HFFc6 (cell line): ENCODE measurements at places on chromosomes 2 and 18.

- no peak for DNase-seq
- H3K4me1 ChIP-seq = peaks cover 33% of the 10 kb centered on the region
- H3K4me3 ChIP-seq = no peak overlapping the region
- H3K27ac ChIP-seq = no peak overlapping the region
- H3K27me3 ChIP-seq = peaks cover 2% of the 10 kb centered on the region
Measured at GRCh38 chr2:67883316-67884087, 179.3 kb downstream of the C1D start.

GRCh38 chr2:195721042-195721441 is 64.0 kb downstream of the SLC39A10 start:
- H3K27ac ChIP-seq = no peak overlapping the region
- DNase-seq = no peak
- no peaks in the 10 kb centered on the region for H3K27me3 ChIP-seq
- peaks cover 5% of the 10 kb centered on the region; the same call in 1 of the 2 replicates for H3K36me3 ChIP-seq
- no peak overlapping the region for H3K4me3 ChIP-seq
- H3K4me1 ChIP-seq = no peaks in the 10 kb centered on the region

DNA sequence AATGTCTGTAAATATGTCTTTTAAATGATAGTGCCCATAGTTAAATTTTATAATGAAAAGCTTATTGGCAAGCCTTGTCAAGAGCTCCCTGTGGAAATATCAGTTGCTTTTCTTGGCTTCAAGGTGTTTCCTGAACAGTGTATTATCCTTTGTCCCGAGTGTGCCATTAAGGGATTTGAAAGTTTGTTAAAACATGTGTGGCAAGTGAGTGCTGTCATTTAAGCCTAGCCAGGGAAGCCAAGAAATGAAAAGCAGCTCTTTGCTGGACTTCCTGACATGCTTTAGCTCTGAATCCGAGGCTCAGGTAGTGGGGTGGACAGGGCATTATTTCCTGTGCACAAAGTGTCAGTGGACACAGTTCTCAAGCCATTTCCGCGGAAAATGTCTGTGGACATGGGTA is 111.5 kb downstream of the DIS3L2 start:
- H3K36me3 ChIP-seq = no peaks in the 10 kb centered on the region
- no peak overlapping the region for H3K4me3 ChIP-seq
- H3K27me3 ChIP-seq = peaks cover 1% of the 10 kb centered on the region; the same call in 1 of the 2 replicates
- H3K27ac ChIP-seq = no peak overlapping the region
- peaks cover 23% of the 10 kb centered on the region for H3K4me1 ChIP-seq

DNA sequence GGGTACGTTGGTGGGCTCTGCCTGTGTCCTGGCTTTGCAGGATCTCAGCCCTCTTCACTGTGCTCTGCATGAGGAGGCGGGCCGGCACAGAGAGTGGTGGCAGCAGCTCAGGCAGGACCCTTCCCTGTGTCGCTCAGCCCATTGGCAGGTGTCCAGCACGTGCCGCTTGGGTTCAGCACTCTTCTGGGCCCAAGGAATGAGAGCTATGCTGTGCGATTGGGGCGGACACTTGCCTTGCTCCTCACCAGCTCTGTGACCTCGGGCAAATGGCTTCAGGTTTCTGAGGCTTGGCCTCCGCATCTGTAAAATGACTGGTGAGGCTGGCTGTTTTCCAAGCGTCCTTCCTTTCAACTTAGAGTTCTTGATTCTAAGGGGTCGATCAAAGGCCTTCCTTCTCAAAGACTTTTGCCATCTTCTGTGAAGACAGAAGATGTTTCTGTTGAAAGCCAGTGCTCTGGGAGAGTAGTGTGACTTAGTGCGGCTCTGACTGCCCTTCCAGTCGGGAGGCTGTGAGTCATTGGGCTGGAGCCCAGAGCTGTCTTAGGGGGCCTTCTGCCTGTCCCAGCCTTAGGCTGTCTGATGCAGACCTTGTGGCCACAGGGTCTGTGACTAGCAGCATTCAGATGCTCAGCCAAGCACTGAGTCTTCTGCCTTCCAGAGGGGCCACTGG is 35.6 kb downstream of the GLI2 start:
- H3K36me3 ChIP-seq = peaks cover 4% of the 10 kb centered on the region
- peak overlapping the region; percentile 77 for H3K4me3 ChIP-seq
- peak overlapping the region; percentile 93 for H3K27ac ChIP-seq
- peaks cover 3% of the 10 kb centered on the region for H3K27me3 ChIP-seq
- peak; percentile 96 for DNase-seq

- H3K36me3 ChIP-seq = peaks cover 8% of the 10 kb centered on the region; the same call in 1 of the 2 replicates
- DNase-seq = no peak
- H3K4me1 ChIP-seq = peaks cover 7% of the 10 kb centered on the region
- H3K27me3 ChIP-seq = peaks cover 15% of the 10 kb centered on the region; the same call in 1 of the 2 replicates
Measured at GRCh38 chr2:118693287-118693822, 154.1 kb downstream of the EN1 start.

DNA sequence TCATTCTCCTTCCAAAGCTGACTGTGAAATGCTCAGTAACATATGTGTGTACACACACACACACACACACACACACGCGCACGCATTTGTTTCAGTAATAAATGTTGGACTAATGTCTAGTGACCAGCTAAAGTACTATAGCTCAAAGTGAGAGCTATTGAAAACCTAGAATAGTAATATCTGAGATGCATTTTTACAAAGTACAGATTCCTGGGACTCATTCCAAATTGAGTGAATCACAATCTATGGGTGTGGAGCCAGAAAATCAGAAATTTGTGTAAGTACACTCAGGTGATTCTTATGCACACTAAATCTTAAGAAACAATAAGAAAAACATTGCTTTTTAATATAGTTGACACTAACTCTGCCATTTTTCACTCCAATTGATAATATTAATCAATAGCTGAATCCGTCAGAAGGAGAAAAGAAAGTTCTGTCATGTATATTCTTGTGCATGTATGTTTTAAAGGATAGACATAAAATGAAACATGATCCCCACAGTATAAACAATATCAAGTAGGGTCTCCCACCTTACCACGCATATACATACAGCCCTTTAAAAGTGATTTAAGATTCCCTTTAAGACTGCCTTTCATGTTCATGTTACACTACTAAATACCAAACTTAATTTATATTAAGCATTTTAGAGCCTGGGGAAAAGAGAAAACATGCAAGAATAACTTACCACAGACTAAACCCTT is 123.5 kb downstream of the ATAD2B start:
- DNase-seq = peak; percentile 63
- H3K27me3 ChIP-seq = no peaks in the 10 kb centered on the region; the same call in 1 of the 2 replicates
- no peaks in the 10 kb centered on the region; the same call in 1 of the 2 replicates for H3K36me3 ChIP-seq
- H3K27ac ChIP-seq = peak overlapping the region; percentile 49

DNA sequence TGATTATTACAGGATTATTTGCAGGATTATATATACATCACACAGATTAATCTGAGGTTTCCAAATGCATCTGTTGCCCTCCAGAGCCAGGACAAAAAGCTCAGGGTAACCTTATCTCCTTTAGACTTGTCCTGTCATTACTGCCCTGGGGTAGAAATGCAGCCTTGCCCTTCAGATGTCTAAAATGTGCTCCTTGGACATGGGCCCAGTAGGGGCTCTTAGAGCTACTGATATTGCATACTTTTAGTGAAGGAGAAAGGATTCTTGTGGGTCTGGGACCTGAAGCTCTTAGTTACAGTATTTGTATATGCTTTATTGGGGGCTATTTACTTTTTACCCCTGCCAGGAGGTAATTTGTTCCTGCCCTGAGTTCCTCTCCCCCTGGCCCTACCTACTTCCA is 56.1 kb downstream of the PRKRA start:
- no peak overlapping the region for H3K27ac ChIP-seq
- H3K36me3 ChIP-seq = no peaks in the 10 kb centered on the region
- peaks cover 1% of the 10 kb centered on the region; the same call in 1 of the 2 replicates for H3K27me3 ChIP-seq
- no peak overlapping the region for H3K4me3 ChIP-seq
- no peak for DNase-seq
- peaks cover 25% of the 10 kb centered on the region for H3K4me1 ChIP-seq

DNA sequence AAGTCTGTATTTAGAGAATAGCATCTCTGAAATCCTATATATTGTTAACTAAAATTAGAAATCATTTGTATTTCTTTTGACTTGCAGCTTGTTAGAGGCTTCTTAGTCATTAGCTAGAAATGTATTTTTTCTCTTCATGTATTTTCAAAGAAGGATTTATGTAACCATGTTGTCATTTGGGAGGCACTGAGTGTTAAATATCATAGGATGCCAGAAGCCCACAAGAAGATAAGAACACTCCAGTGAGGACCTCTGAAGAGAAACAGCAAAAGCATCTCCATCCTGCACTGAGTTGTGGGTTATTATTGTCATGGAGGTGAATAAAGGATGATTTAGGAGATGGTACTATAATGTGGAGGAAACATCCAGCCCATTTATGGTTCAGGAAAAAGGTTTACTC is 93.5 kb downstream of the UBE2E3 start:
- DNase-seq = no peak
- H3K36me3 ChIP-seq = no peaks in the 10 kb centered on the region; the same call in 1 of the 2 replicates
- H3K4me1 ChIP-seq = peaks cover 9% of the 10 kb centered on the region
- H3K27ac ChIP-seq = peak overlapping the region; percentile 56
- H3K27me3 ChIP-seq = peaks cover 1% of the 10 kb centered on the region; the same call in 1 of the 2 replicates

DNA sequence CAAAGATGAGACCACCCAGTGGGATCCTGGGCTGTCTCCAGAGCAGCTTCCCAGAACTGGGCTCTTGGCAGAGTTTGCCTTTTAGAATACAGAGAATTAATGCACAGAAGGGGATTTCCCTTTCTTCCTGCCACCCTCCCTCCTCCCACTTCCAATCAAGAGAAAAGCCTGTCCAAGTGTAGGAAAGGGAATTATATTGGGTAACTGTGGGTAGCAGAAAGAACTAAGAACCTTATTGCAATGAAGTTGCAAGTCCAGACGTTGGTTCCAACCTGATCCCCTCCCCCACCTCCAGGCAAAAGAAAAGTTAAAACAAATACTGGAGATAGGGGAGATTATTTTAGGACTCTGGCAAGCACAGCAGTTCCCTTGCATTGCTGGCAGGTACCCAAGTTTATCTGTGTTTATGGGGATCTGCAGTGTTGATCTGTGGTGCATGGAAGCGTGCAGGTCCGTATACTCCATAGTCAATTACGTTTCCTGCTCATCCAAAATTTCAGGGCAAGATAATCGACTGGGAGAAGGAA is 114.3 kb downstream of the PRKCE start:
- peaks cover 27% of the 10 kb centered on the region for H3K4me1 ChIP-seq
- no peak overlapping the region for H3K4me3 ChIP-seq
- H3K27ac ChIP-seq = no peak overlapping the region
- no peak for DNase-seq
- H3K36me3 ChIP-seq = no peaks in the 10 kb centered on the region

DNA sequence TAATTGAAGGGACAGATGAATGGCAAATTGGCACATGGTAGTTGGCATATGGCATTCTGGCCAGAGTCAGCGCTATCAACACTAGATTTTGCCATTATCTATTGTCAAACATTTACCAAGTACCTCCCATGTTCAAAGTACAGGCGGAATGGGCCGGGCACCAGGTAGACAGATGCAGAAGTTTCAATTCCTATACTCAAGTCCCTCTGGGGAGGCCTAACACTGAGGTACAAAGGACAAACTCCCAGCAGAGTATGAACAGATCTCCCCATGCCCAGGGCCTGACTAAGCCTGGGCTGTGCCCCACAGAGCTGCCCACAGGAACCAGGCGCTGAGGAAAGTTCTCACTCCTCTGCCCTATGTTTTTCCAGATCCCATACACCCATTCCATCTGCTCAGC is 257.5 kb upstream of the KLHL29 start:
- DNase-seq = no peak
- no peaks in the 10 kb centered on the region for H3K4me1 ChIP-seq
- no peak overlapping the region for H3K4me3 ChIP-seq

- H3K4me1 ChIP-seq = peaks cover 53% of the 10 kb centered on the region
- H3K4me3 ChIP-seq = peak overlapping the region; percentile 65
- no peaks in the 10 kb centered on the region; the same call in 1 of the 2 replicates for H3K27me3 ChIP-seq
- H3K27ac ChIP-seq = peak overlapping the region; percentile 90
- DNase-seq = peak; percentile 80
- no peaks in the 10 kb centered on the region for H3K36me3 ChIP-seq
Measured at GRCh38 chr2:100857915-100858314, 38.0 kb downstream of the NPAS2 start.

GRCh38 chr2:216568576-216568975 is 64.6 kb upstream of the IGFBP2 start:
- no peaks in the 10 kb centered on the region for H3K36me3 ChIP-seq
- H3K27me3 ChIP-seq = peaks cover 42% of the 10 kb centered on the region
- no peaks in the 10 kb centered on the region for H3K4me1 ChIP-seq

DNA sequence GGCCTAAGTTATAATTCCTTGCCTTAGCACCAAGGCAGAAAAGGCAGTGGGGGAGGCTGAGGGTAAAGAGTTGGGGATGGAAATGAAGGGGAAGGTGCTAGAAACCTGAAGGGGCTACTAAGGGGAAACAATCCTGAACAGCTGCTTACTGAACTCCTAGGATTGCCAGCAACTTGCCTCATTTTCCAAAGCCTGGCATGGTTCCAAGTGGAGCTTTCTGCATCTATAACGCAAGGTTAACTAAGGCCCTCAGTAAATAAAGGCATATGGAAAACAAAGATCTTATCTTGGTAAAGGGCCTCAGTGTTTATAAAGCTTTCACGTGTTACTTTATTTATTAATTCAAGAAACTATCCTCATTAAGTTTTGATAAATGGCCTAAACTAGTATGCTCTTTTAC is 10.9 kb downstream of the MEP1B start:
- H3K27ac ChIP-seq = no peak overlapping the region
- no peaks in the 10 kb centered on the region for H3K36me3 ChIP-seq
- no peaks in the 10 kb centered on the region for H3K27me3 ChIP-seq

DNA sequence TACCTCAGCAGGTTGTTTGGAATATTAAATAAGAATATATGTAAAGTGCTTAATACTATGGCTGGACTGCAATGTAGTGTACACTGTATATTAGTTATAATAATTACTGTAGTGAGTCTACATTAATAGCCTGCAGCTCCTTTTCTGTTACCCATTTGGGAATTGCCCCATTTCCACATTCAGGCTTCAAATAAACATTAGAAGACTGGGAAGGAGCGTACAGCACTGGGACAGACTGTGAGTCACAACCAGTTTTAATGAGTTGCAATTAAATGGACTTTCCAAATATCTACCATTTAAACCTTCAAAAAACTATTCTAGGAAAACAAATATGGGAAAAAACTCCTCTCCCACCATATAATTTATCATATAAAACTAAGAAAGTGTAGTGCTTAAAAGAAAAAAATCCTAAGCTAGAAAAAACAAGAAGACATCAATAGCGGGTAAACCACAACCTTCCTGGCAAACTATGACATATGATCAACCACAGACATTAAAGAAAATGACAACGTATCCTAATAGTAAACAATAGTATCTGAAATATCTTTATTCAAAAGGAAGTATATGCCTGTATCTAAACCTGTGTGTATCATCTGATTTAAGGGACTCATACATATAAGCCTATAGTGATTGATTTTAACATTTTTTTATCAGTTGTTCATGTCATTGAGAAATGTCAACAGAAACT is 86.1 kb downstream of the TRIP12 start:
- peaks cover 20% of the 10 kb centered on the region for H3K4me1 ChIP-seq
- peaks cover 25% of the 10 kb centered on the region for H3K36me3 ChIP-seq
- peak; percentile 45 for DNase-seq
- H3K4me3 ChIP-seq = no peak overlapping the region
- no peaks in the 10 kb centered on the region for H3K27me3 ChIP-seq

- H3K4me3 ChIP-seq = no peak overlapping the region
- H3K36me3 ChIP-seq = no peaks in the 10 kb centered on the region
- no peak for DNase-seq
- H3K4me1 ChIP-seq = no peaks in the 10 kb centered on the region
Measured at GRCh38 chr18:33232318-33232626, 208.2 kb downstream of the CCDC178 start.
